Ascending aorta (tissue), 2 donors: ENCODE measurements at places on chromosomes 7 and 10. TPM values are rescaled to one million over a fixed set of nuclear protein-coding genes. Genes with fewer than 3 reads are reported as not detected.

The EPHA1 gene
- total RNA-seq, result not detected

GRCh38 chr7:123769371-123769770 lies 20.6 kb upstream of the WASL start:
- H3K27ac ChIP-seq, result no peak overlapping the region
- no peak for DNase-seq
- no peaks in the 10 kb centered on the region for H3K36me3 ChIP-seq
- H3K27me3 ChIP-seq, result no peaks in the 10 kb centered on the region
- H3K4me1 ChIP-seq, result no peaks in the 10 kb centered on the region

The ZNF488 gene
- total RNA-seq, result not detected

The CALCR gene
- total RNA-seq, result not detected

The HOXA10 gene
- not detected for total RNA-seq

The OR9A2 gene
- total RNA-seq, result not detected

GRCh38 chr10:60148266-60148840 lies 241.3 kb downstream of the ANK3 start:
- peaks cover 3% of the 10 kb centered on the region for H3K4me1 ChIP-seq
- DNase-seq, result no peak
- H3K27me3 ChIP-seq, result no peaks in the 10 kb centered on the region
- H3K4me3 ChIP-seq, result no peak overlapping the region
- H3K27ac ChIP-seq, result no peak overlapping the region

The ITIH5 gene
- total RNA-seq, result 19.4 TPM

The GPR85 gene
- total RNA-seq, result not detected

GRCh38 chr10:35546824-35547225 lies 58.3 kb upstream of the GJD4 start:
- no peak for DNase-seq
- H3K36me3 ChIP-seq, result peaks cover 8% of the 10 kb centered on the region
- no peaks in the 10 kb centered on the region for H3K4me1 ChIP-seq

DNA sequence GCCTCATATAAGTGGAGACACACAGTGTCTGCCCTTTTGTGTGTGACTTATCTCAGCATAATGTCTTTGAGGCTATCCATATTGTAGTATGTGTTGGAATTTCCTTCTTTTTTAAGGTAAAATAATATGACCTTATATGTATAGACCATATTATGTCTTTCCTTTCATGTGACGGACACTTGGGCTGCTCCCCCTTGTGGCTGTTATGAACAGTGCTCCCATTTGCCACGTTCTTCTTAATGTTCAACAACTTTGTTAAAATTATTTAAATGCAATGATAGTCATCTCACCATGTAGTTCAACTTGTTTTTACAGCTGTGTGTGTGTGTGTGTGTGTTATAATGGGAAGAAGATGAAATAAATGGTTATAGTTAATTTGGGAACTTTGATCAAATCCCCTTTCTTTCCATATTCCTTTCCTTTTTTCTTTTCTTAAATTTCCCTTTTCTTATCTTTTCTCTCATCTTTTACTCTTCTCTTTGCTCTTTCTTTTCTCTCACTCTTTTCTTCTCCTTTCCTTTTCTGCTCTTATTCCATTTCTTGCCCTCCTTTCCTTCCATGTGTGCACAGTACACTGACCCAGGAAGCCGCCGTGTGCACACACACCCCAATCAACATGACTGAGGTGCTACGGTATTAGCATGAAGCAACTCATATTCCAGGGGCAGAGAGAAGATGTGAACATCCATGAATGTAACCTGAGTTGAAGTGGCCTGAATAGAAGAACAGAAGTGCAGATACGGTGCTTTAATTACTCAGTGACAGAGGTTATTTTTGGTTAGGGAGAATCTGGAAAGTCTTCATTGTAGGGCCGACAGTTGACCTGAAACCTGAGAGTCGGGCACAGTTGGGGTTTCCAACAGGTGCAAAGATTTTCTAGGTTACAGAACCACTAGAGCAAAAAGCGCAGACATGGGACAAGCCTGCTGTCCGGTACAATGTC lies 596.6 kb downstream of the SDK1 start:
- DNase-seq, result no peak
- no peak overlapping the region for H3K4me3 ChIP-seq
- no peaks in the 10 kb centered on the region for H3K27me3 ChIP-seq
- H3K27ac ChIP-seq, result no peak overlapping the region
- no peaks in the 10 kb centered on the region for H3K36me3 ChIP-seq

GRCh38 chr7:22728401-22729029 lies 1.5 kb downstream of the IL6 start:
- no peak for DNase-seq
- no peak overlapping the region for H3K27ac ChIP-seq
- H3K36me3 ChIP-seq, result no peaks in the 10 kb centered on the region
- H3K4me1 ChIP-seq, result peaks cover 5% of the 10 kb centered on the region

The SPDYE9 gene
- total RNA-seq, result not detected

- no peak overlapping the region for H3K27ac ChIP-seq
- H3K4me1 ChIP-seq, result no peaks in the 10 kb centered on the region
- no peak overlapping the region for H3K4me3 ChIP-seq
- no peaks in the 10 kb centered on the region for H3K36me3 ChIP-seq
These were observed 57.4 kb downstream of the NEUROG3 start for GRCh38 chr10:69515699-69516259.

The SPAG6 gene
- not detected for total RNA-seq

- H3K27ac ChIP-seq, result no peak overlapping the region
- H3K36me3 ChIP-seq, result peaks cover 38% of the 10 kb centered on the region
- H3K4me3 ChIP-seq, result no peak overlapping the region
- DNase-seq, result no peak
These were observed 29.9 kb downstream of the ERLIN1 start for GRCh38 chr10:100155936-100156335.

GRCh38 chr7:146355216-146355615 lies 238.6 kb downstream of the CNTNAP2 start:
- no peaks in the 10 kb centered on the region for H3K36me3 ChIP-seq
- no peaks in the 10 kb centered on the region for H3K4me1 ChIP-seq
- H3K27me3 ChIP-seq, result no peaks in the 10 kb centered on the region
- H3K4me3 ChIP-seq, result no peak overlapping the region

GRCh38 chr10:80158598-80159127 lies 26.1 kb downstream of the PLAC9 start:
- H3K36me3 ChIP-seq, result peaks cover 58% of the 10 kb centered on the region
- H3K27ac ChIP-seq, result peak overlapping the region; percentile 92
- peaks cover 38% of the 10 kb centered on the region for H3K4me1 ChIP-seq
- H3K27me3 ChIP-seq, result no peaks in the 10 kb centered on the region
- no peak overlapping the region for H3K4me3 ChIP-seq

- H3K4me3 ChIP-seq, result no peak overlapping the region
- H3K27ac ChIP-seq, result no peak overlapping the region
- no peaks in the 10 kb centered on the region for H3K36me3 ChIP-seq
- DNase-seq, result no peak
These were observed 41.0 kb upstream of the SLC29A3 start for GRCh38 chr10:71277914-71278665.

The NEUROG3 gene
- total RNA-seq, result not detected

- H3K4me3 ChIP-seq, result no peak overlapping the region
- H3K27ac ChIP-seq, result no peak overlapping the region
- H3K27me3 ChIP-seq, result no peaks in the 10 kb centered on the region
- no peaks in the 10 kb centered on the region for H3K36me3 ChIP-seq
- DNase-seq, result no peak
These were observed 29.7 kb downstream of the NUP42 start for GRCh38 chr7:23211589-23211988.

GRCh38 chr7:105849122-105849855 lies 27.1 kb downstream of the ATXN7L1 start:
- H3K4me1 ChIP-seq, result no peaks in the 10 kb centered on the region
- no peak overlapping the region for H3K4me3 ChIP-seq

- H3K27me3 ChIP-seq, result no peaks in the 10 kb centered on the region
- no peak for DNase-seq
- no peak overlapping the region for H3K4me3 ChIP-seq
- no peaks in the 10 kb centered on the region for H3K4me1 ChIP-seq
These were observed 59.3 kb downstream of the ATXN7L1 start for GRCh38 chr7:105816954-105817615.

DNA sequence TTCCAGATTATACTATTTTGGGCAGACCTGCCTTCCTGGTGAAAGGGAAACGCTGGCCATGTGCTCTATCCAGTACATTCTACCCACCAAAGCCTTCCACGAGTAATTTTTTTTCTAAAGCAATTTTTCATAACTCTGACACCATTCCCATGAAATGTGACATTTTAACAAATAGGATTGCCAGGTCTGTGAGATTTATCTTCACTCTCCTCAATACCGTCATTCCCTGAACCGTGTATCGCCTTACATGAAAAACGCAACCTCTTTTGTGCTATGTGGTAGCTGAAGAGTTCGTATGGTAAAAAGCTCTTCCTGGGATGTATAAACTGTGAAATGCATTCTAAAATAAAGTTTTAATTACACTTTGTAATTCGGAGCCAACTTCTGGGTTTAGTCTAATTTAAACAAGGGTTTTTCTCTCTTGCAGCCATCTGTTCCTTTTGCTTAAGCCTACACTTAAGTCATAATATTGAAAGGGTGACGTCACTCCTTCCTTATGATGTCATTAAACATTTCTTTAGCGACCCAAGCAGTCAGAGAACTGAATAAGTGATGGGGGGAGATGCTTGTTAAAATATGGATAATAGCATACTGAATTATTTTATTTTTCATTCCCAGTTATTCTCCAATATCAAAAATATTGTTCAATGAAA lies 27.7 kb downstream of the C1QL3 start:
- no peak for DNase-seq
- no peak overlapping the region for H3K4me3 ChIP-seq
- H3K4me1 ChIP-seq, result no peaks in the 10 kb centered on the region
- no peak overlapping the region for H3K27ac ChIP-seq
- H3K27me3 ChIP-seq, result no peaks in the 10 kb centered on the region

GRCh38 chr10:122513053-122513452 lies 47.5 kb upstream of the DMBT1 start:
- H3K4me3 ChIP-seq, result no peak overlapping the region
- no peaks in the 10 kb centered on the region for H3K4me1 ChIP-seq
- H3K27me3 ChIP-seq, result no peaks in the 10 kb centered on the region
- peaks cover 74% of the 10 kb centered on the region for H3K36me3 ChIP-seq
- no peak for DNase-seq
- no peak overlapping the region for H3K27ac ChIP-seq

GRCh38 chr10:106566873-106567272 lies 597.6 kb downstream of the SORCS1 start:
- H3K27me3 ChIP-seq, result no peaks in the 10 kb centered on the region
- H3K27ac ChIP-seq, result no peak overlapping the region
- H3K4me3 ChIP-seq, result no peak overlapping the region
- no peaks in the 10 kb centered on the region for H3K4me1 ChIP-seq
- H3K36me3 ChIP-seq, result no peaks in the 10 kb centered on the region

GRCh38 chr7:2614631-2615330 lies 17.0 kb upstream of the TTYH3 start:
- H3K4me3 ChIP-seq, result no peak overlapping the region
- H3K27me3 ChIP-seq, result no peaks in the 10 kb centered on the region
- DNase-seq, result no peak
- H3K36me3 ChIP-seq, result no peaks in the 10 kb centered on the region
- peaks cover 17% of the 10 kb centered on the region for H3K4me1 ChIP-seq
- peak overlapping the region; percentile 95 for H3K27ac ChIP-seq

- H3K27me3 ChIP-seq, result no peaks in the 10 kb centered on the region
- DNase-seq, result no peak
- H3K4me1 ChIP-seq, result no peaks in the 10 kb centered on the region
- H3K36me3 ChIP-seq, result no peaks in the 10 kb centered on the region
- no peak overlapping the region for H3K4me3 ChIP-seq
- H3K27ac ChIP-seq, result no peak overlapping the region
These were observed 7.1 kb downstream of the GRM8 start for GRCh38 chr7:127245607-127246006.

The KIAA1549 gene
- 0.11 TPM for total RNA-seq

GRCh38 chr10:35387768-35388167 lies 51.5 kb downstream of the CCNY start:
- H3K36me3 ChIP-seq, result no peaks in the 10 kb centered on the region
- DNase-seq, result no peak
- no peak overlapping the region for H3K27ac ChIP-seq
- H3K4me3 ChIP-seq, result no peak overlapping the region

The LIPM gene
- total RNA-seq, result not detected

The ZNF804B gene
- not detected for total RNA-seq

The RNLS gene
- 12.1 TPM for total RNA-seq

The CALY gene
- not detected for total RNA-seq

DNA sequence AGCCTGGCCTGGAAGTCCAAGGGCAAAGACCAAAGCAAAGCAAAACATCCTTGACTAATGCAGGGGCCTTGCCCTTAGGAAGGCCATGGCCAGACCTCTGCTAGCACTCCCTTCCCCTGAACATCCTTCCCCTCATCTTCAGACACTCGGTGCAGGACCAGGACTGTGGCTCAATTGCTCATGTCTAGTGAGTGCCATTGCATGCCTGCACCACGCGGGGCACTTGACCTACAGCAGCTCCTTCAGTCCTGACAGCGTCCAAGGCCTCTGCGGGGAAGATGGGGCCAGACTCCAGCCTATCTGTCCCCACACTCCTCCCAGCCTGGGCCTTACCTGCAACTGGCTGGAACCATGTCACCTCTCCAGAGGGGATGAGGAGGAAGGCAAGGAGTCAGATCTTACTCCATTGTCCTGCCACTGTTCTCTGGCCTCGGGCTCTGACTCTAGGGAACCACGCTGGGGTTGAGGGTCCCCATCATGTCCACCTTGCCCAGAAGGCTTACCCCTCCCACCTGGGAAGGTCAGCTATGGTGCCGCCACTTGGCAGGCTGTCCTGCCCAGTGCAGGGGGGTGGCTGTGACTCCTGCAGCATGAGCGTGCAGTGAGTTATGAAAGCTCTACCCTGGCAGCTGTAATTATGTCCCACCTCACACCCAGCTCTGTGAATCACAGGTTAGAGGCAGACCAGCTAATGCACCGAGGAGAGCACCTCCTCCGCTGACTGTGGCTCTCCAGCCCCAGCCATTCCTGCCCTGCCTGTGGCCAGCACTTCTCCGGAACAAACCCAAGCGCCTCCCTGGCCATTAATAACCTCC lies 16.1 kb downstream of the DRGX start:
- no peak overlapping the region for H3K27ac ChIP-seq
- H3K27me3 ChIP-seq, result no peaks in the 10 kb centered on the region
- H3K36me3 ChIP-seq, result no peaks in the 10 kb centered on the region
- H3K4me3 ChIP-seq, result no peak overlapping the region
- DNase-seq, result no peak

DNA sequence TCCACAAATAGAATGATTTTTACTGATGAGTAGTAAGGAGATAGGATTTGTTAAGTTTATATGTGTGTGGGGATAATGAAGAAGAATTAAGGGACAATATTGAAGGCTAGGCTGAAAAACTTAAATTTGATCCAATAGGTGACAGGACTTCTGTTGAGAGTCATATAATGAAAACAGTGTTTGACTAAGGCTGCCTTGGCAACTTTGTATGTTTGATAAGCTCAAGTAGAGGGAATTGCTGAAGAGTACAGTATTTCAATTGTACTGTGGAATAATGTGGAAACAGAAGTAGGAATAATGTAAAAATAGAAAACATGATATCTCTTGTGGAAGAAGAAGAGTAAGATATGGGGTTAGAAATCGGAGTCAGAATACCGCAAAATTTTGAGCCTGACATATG lies 10.5 kb downstream of the R3HCC1L start:
- H3K36me3 ChIP-seq, result no peaks in the 10 kb centered on the region
- H3K4me3 ChIP-seq, result no peak overlapping the region
- no peak for DNase-seq
- no peak overlapping the region for H3K27ac ChIP-seq
- H3K4me1 ChIP-seq, result no peaks in the 10 kb centered on the region

The PHYH gene
- 22.0 TPM for total RNA-seq

The ACSM6 gene
- not detected for total RNA-seq

The HOXA5 gene
- total RNA-seq, result 22.0 TPM

The LRMDA gene
- total RNA-seq, result 0.96 TPM
